Osteoblast (primary cell): ENCODE measurements at places on chromosomes 7 and 10. TPM values are rescaled to one million over a fixed set of nuclear protein-coding genes. Genes with fewer than 3 reads are reported as not detected.

Gene PIK3CG
- not detected in 2 replicates for total RNA-seq

Gene ZEB1
- total RNA-seq: 53.6 and 56.1 TPM in 2 replicates

Gene UNCX
- total RNA-seq: not detected in 2 replicates

Gene CPA2
- total RNA-seq: not detected in 2 replicates

Gene DHTKD1
- total RNA-seq: 24.5 and 29.3 TPM in 2 replicates

Gene SERPINE1
- 237 and 278 TPM in 2 replicates for total RNA-seq
